ENCODE measurements at places on chromosomes 16 and 17.

GRCh38 chr17:2580661-2581060 is 12.8 kb upstream of the PAFAH1B1 start:
- no peak for DNase-seq

DNA sequence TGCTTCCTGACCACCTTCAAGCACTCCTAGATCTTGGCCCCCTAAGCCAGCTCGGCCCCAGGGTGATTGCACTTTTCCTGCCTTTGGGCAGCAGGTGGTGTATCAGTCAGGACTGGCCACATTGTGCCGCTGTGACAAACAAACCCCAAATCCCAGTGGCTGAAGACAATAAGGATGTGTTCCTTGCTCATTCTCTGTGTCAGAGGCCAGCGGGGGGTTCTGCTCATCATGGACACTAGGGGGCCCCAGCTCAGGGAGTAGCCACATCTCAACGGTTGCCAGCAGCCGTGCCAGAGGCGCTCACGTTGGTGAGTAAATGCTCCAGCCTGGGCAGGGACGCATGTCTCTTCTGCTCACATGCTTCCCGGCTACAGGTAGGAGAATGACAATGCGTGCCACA is 60.4 kb downstream of the ZDHHC7 start:
- no peak for DNase-seq

- no peak for DNase-seq
Measured at GRCh38 chr17:57810721-57811637, 38.9 kb downstream of the MRPS23 start.

DNA sequence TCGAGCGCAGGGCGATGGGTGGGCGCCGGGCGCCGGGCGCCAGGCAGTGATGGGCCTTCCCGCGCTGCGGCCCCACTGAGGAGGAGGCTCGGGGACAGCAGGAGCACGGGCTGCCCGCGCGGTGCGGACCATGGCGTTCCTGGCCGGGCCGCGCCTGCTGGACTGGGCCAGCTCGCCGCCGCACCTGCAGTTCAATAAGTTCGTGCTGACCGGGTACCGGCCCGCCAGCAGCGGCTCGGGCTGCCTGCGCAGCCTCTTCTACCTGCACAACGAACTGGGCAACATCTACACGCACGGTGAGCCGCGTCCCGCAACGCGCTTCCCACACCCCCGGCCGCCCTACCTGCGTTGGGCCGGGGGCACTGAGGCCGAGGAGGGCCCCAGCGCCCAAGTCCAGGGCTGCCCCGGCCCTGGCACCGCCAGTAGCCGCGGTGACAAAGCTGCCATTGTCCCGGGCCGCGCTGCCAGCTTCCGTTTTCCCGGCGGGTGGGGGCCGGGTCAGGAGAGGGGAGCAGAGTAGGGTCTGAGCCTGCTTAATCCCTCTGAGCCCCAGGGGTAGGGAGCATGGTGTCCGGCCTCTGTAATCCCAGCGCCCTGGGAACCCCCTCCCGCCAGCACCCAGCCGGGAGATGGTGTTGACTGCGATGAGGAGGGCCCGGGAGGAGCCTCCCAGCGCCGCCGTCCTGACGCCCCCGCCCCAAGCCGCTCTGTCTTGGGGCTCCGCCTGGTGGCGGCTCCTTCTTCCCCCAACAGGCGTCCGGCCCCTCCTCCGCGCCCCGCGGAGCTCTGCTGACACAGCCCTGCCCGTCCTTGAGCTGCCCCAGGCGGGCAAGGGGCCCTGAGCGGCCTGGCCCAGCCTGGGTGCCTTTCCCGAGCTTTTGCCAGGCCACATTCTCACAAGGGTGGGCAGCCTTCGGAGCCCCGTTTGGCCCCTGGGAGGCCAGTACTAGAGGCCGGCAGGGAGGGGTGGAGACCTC is 685 bp downstream of the PAQR4 start:
- peak; percentile 51 for DNase-seq

DNA sequence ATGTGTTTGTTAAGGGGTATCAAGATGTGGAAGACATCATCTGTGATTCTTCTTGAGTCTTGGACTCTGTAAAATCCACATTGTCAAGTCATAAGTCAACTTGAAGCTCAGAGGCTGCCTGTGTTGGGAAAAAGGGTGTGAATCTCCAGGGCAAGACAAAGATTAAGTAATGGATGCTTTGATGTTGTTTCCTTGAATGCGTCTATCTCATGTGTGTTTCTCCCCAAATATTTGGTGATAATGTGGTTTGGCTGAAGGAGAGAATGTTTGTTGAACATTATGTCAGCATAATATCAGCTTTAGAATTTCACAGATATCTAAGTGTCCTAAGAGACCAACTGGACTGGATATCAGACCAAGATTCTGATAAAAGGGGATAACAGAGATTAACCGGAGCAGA is 24.1 kb upstream of the KCNJ16 start:
- DNase-seq, result no peak

DNA sequence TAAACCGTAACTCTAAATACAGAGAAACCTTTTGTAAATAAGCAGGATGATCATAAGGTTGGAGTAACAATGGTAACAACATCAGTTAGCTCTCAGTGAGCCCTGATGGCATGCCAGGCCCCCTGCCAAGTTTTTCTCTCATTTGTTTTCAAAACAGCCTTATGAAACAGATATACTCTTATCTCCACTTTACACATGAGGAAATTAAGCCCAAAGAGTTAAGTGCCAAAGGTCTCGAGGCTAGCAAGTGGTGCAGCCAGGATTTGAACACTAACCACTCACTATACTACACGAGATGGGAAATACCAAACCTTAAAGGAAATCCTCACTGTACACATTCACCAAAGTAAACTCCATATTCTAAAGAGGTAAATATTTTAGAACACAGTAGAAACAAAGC is 15.0 kb downstream of the USP31 start:
- DNase-seq, result no peak

GRCh38 chr17:57663326-57664070 is 81.6 kb downstream of the CCDC182 start:
- no peak for DNase-seq

GRCh38 chr16:66447491-66447890 is 20.4 kb downstream of the BEAN1 start:
- no peak for DNase-seq

- DNase-seq, result peak; percentile 99
Measured at GRCh38 chr17:40317880-40318829, 9.2 kb downstream of the RARA start.

DNA sequence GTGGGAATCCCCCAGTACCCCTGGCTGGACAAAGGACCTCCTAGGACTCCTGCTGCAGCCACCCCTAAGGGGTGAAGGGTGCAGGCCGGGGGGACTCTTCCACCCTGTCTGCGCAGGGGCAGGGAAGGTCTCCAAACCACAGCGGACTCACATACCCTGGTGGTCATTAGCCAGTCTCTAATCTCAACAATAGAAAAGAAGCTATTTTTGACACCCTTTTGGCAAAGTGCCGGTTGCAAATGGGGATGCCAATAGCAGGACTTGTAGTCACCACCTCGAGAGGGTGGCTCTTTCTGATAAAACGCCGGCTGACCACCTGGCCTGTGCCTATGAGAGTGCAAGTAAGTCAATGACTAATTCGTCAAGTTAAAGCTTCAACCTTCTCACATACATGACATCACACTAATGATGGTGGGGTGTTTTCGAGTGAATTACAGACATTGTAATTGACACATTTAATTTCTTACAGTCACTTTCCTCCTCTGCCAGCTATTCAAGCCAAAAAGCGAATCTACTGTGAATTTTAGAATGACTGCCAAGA is 23.1 kb upstream of the DNAH17 start:
- DNase-seq, result no peak

DNA sequence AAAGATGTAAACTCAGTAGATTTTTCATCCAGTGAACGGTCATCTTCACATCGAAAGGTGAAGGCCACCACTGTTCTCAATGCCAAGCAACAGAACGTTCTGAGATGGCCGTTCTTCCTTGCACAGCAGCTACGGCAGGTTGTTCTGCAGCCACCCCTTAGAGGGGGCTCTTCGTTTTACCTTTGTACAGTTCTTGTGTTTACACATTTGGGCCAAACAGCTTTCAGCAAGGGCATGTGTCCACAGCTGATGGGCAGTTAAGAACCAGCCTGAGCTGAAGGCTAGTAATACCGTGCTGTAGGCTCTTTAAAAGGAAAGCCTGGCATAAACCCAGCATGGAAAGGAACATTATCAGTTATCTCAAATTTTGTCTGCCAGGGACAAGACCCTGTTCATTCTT is 15.9 kb downstream of the PLD6 start:
- DNase-seq, result no peak

DNA sequence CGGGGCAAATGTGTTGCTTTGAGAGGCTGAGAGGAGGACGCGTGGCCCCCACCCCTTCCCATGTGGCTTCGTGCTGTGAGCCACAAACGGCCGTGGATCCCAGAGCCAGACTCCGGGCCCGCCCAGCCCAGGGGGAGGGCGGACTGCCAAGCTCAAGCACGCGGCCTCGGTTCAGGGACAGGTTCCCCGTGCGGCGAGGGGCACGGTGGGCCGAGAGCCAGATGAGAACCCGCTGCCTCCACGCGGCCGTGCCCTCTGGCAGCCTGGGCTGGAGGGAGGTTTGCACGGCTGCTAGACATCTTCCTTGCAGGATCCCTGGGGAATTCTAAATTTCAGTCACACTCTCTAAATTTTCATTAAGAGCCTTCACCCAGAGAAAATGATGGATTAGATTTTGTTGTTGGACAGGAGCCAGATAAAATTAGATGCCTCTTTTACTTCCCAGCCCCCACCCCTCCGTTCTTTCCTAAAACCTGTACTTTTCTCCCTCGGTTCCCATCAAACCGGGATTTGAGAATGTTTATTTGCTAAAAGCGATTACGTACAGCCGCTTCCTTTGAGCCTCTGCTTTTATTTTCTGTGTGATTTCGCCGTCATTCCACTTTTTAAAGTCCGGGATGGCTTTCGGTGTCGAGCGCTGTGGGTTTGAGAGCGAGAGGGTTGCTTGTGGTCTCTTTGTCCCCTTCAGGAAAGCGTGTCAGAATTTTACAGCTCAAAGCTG is 25.0 kb upstream of the GNG13 start:
- no peak for DNase-seq

DNA sequence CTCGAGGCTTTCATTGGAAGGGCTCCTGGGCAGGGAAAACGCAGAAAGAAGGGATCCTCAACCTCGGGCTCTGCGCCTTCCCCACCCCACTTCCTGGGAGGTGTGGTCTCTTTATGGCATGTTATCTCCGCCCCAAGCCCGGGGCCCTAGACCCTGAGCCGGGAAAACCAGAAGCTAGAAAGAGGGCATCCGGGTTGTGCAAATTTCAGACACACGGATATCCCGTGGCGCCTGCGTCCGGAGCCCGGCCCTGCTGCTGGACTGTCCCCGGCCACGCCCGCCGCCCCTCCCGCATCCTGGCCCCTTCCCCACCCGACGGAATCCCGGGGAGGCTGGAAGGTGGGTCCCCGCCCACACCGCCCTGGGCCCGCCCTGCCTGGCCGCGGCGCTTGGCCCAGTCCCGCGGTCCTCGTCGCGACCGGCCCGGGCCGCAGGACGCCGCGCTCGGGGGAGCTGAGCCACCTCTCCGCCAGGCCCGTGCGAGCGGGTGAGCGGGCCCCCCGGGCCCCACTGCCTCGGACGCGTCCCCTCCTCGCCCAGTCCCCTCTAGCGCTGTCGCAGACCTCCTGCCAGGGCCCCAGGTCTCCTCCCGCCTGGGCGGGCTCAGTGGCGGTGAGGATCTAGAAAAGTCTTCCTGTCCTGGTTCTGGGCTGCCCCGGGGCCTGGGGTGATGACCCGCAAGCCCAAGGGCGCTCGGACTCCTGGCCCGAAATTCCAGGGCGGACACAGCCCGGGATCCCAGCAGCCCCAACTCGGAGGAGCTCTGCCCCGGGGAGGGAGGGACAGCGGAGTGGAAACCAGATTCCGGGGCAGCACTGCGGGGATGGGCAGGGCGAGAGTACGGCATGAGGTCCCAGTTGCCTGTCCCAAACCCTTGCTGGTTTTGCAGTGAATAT is at the start of gene SLC16A5:
SLC16A5 (plus strand) TSS at position 397 of the 896 bp plus-strand sequence. CDS start 5,683 bp downstream, outside the sequence.
- no peak for DNase-seq

- DNase-seq, result no peak
Measured at GRCh38 chr17:44191941-44192496, 5.2 kb downstream of the TMUB2 start.

- DNase-seq, result no peak
Measured at GRCh38 chr16:87135246-87136030, 181.8 kb downstream of the C16orf95 start.

- DNase-seq, result no peak
Measured at GRCh38 chr17:81406117-81406953, 11.1 kb downstream of the BAHCC1 start.

- no peak for DNase-seq
Measured at GRCh38 chr16:86751076-86752030, 173.0 kb downstream of the FOXL1 start.

DNA sequence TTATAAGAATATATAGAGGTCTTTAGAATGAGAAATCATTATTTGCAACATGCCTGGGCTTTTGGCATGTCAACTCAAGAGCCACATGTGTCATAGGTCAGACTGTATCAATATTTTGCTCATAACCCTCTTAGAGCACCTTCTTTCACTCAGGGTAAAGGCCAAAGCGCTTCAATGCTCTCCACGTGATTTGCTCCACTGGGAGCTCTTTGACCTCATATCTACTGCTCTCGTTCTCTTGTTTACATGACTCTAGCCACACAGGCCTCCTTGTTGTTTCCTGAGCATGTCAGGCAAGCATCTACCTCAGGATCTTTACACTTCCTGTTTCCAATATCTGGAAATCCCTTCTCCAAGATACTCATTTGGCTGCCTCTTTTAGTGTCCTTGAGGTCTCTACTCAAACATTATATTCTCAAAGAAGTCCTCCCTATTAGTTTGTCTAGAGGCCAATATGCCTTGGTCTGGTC is 148.4 kb downstream of the TOX3 start:
- no peak for DNase-seq

DNA sequence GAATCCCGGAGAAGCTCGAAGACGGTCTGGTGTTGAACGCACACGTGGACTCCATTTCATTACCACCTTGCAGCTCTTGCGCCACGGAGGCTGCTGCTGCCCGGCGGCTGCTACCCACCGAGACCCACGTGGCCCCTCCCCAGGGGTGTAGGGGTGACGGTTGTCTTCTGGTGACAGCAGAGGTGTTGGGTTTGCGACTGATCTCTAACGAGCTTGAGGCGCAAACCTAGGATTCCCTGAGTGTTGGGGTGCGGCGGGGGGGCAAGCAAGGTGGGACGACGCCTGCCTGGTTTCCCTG is 1.7 kb upstream of the CBX4 start:
- no peak for DNase-seq

- no peak for DNase-seq
Measured at GRCh38 chr16:1058216-1058615, 14.3 kb upstream of the SSTR5 start.

GRCh38 chr16:73086108-73086507 is 38.2 kb upstream of the ZFHX3 start:
- no peak for DNase-seq

DNA sequence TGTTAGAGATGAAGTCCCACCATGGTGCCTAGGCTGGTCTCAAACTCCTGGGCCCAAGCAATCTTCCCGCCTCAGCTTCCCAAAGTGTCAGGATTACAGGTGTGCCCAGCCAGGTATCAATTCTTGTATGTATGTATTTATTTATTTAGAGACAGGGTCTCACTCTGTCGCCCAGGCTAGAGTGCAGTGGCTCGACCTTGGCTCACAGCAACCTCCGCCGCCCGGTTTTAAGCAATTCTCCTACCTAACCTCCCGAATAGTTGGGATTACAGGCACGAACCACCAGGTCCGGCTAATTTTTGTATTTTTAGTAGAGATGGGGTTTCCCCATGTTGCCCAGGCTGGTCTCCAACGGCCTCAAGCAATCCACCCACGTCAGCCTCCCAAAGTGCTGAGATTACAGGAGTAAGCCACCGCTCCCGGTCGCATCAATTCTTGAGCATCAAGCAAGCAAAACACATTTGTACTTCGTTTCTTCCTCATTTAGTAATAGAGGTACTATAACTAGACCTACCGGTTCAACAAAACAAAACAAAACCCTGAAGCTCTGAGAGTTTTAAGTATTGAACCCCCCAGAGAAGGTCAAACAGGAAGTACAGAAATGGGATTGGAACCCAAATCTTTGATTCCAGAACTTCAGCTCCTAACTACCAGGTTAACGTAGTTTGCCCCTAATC is 1.0 kb upstream of the ZNF500 start:
- no peak for DNase-seq
